ENCODE measurements at places on chromosomes 12 and 14. TPM values are rescaled to one million over a fixed set of nuclear protein-coding genes. Genes with fewer than 3 reads are reported as not detected.

Gene DIO2
- total RNA-seq = 10.8 TPM

Gene KRT3
- 0.23 TPM for total RNA-seq

Gene USP44
- 4.4 TPM for total RNA-seq

Gene LTBP2
- total RNA-seq = 1.2 TPM

Gene HOXC12
- not detected for total RNA-seq

Gene LRFN5
- 108 TPM for total RNA-seq

Gene SERPINA5
- total RNA-seq = 0.69 TPM

Data from diencephalon (tissue), 1 donor.